Left forelimb (tissue), 1 donor: ENCODE measurements at places on chromosomes 6 and 20.

DNA sequence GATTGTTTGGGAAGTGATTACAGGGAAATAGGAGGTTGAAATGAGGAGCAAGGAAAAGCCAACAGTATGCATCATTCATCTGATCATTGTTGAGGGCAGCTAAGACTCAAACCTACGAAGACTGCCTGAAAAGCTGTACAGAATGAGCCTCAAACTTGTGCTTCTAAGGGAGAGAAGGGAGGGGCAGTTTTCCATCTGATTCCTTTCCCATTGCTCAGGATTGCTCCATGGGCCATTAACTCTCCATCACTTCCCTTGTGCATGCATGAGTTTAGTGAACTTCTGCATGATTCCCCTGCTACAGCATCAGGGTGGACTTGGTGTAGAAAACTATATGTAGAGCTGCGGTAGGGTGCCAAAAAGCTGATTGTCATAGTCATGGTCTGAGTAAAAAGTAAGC is 742.7 kb upstream of the SLC35B3 start:
- no peak for DNase-seq

- no peak for DNase-seq
These were observed 95.2 kb upstream of the BTN3A2 start for GRCh38 chr6:26269531-26270485.

DNA sequence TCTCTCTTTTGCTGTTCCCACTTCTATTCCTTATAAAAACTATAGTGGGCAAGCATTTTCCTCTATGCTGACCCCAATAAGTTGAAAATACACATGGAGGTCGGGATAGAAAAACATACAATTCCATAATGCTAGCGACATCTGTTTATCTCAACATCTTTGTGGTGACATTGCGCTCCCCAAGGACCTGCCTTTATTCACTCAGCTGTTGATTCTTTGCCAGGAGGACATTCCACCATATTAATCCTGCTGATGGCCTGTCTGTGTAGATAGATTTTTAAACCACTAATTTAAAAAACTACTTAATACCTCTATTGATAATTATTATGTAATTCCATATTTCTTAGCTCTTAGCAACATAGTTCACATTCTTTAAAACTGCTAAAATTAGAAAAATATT is 555.3 kb upstream of the MAP3K7 start:
- no peak for DNase-seq

DNA sequence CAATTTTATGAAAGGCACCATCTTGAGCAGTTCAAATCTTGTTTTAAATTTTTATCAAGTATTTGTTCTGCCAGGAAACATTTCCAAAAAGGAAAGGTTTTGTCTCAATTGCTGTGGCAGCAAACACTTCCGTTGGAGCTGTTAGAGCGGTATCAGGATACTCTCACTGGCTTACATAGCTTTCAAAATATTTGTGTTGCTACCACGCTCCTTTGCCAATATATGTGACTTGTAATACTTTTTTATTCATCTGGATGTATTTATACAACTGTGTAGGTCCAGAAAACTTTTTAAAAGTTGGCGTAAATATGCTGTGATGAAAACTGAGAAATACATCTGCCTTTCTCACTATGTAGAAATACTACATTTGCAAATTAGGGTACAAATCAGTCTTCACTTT is 37.8 kb upstream of the NHSL1 start:
- no peak for DNase-seq

GRCh38 chr6:4698901-4699659 is 77.1 kb upstream of the CDYL start:
- DNase-seq: no peak

DNA sequence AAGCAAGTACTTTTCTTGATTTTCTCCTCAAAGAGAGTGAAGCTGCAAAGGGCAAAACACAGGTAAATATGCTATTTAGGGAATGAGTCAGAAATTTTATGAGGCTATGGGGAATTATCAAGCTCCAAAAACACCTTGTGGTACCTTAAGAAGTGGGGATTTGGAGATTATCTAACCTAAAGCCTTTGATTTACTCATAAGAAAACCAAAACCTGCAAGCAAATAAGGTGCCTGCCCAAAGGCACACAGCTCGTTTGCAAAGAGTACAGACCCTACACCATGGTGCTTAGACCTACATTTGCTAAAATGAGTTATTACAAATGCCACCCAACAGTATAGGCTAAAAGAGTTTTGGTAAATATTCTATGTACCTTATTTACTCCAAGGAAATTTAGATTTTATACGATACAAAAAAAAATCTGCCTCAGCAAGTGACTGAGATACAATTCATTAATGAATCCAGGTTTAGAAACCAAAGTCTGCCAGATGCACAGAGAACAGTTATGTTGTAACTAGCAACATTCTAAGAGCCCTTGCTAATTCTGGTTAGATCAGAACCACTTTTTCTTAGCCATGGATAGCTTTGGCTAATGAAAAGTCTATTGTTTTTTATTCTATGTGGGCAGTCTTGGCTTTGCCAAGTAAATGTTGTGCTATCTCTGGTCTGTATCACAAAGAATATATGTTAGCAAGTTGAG is 101.5 kb downstream of the KHDC1L start:
- no peak for DNase-seq

GRCh38 chr6:7050004-7050403 is 57.8 kb upstream of the RREB1 start:
- no peak for DNase-seq

GRCh38 chr6:99789767-99790166 is 183.1 kb downstream of the PRDM13 start:
- DNase-seq: no peak

DNA sequence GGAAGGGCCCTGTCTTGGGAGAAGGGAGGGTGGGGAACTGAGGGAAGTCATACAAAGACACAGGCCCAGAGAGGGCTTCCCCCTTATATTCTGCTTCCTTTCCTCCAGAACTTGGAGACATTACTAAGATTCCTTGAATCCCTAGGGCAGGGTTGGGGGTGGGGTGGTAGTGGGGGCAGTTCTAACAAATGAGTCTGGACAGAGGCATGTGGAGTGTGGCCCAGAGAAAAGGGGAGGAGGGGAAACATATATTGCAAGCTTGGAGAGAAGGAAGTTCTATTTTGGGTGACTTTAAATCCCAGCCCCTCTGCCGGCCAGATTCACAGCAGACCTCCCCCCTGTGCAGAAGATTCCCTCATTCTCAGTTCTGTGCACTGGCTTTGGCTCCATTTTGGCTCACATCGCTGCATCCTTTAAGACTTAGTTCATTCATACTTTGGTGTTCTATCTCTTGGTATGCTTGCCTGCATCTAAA is 43.7 kb downstream of the DAAM2 start:
- no peak for DNase-seq

GRCh38 chr6:141540207-141540606 is 592.5 kb upstream of the GJE1 start:
- DNase-seq: no peak

GRCh38 chr6:110810896-110811586 is 4.2 kb downstream of the CDK19 start:
- no peak for DNase-seq

DNA sequence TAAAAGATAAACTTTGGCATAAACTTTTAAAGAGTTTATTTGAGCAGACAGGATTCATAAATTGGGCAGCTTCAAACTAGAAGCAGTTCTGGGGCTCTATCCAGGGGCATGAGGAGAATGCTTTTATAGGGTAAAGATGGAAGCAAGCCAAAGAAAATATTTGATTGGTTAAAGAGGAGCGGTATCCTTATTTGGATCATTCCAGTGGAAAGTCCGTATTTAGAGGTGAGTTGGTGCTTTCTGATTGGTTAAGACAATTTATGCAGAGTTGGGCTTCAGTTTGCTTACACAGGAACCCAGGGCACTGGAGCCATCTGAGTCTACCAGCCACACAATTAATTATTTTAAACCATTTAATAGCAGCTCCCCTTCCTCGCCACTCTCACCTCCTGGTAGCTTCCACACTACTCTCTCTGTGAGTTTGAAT is 37.9 kb upstream of the RNF217 start:
- no peak for DNase-seq

GRCh38 chr20:10848810-10849370 is 175.1 kb upstream of the JAG1 start:
- no peak for DNase-seq

GRCh38 chr6:3152689-3153088 is 4.7 kb downstream of the TUBB2A start:
- DNase-seq: no peak

GRCh38 chr6:157096105-157096504 is 227.2 kb downstream of the TMEM242 start:
- DNase-seq: no peak

- no peak for DNase-seq
These were observed 115.5 kb upstream of the MARCKS start for GRCh38 chr6:113741651-113742050.

GRCh38 chr6:122423734-122424133 is 24.3 kb downstream of the HSF2 start:
- DNase-seq: no peak

DNA sequence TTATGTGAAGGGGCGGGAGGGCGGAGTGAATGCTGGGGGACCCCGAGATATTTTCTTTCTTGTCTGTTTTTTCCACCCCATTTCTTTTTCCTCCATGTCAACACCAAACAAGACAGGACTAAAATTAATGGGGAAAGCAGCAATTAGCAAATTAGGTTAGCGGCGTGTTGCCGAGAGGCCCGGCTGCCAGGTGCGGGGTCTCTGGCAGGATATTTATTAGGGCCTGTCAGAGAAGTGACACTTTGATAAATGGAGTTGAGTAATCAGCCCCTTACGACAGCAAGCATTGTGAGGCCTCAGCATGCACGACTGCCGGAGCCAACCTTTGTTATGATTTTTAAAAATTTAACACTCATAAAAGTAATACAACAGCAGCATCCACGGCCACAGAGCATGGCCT is 193.8 kb downstream of the DHX35 start:
- no peak for DNase-seq

GRCh38 chr20:47303736-47304135 is 52.8 kb downstream of the ZMYND8 start:
- no peak for DNase-seq

- no peak for DNase-seq
These were observed 105.9 kb downstream of the TOX2 start for GRCh38 chr20:44020406-44021148.

- no peak for DNase-seq
These were observed 280.5 kb upstream of the OPRM1 start for GRCh38 chr6:153758516-153758915.

GRCh38 chr6:135159531-135159930 is 21.6 kb upstream of the MYB start:
- DNase-seq: no peak
